ENCODE measurements at places on chromosomes 3 and 15. TPM values are rescaled to one million over a fixed set of nuclear protein-coding genes. Genes with fewer than 3 reads are reported as not detected.

Gene OPA1
- 81.2 TPM for total RNA-seq

Gene DUOX2
- not detected for total RNA-seq

GRCh38 chr15:73114064-73114463 is 61.8 kb downstream of the NEO1 start:
- no peak for DNase-seq

- peak; percentile 77 for DNase-seq
These were observed 12.3 kb upstream of the MFSD1 start for GRCh38 chr3:158789592-158789991.

GRCh38 chr3:126746395-126747177 is 42.5 kb downstream of the CHCHD6 start:
- peak; percentile 28 for DNase-seq

- DNase-seq = peak; percentile 65
These were observed 66.0 kb downstream of the CGNL1 start for GRCh38 chr15:57442335-57442734.

Gene KLHL6
- not detected for total RNA-seq

GRCh38 chr3:7683426-7683825 is 818.2 kb upstream of the LMCD1 start:
- peak; percentile 12 for DNase-seq

- DNase-seq = no peak
These were observed 979.1 kb downstream of the MCTP2 start for GRCh38 chr15:95210436-95210981.

DNA sequence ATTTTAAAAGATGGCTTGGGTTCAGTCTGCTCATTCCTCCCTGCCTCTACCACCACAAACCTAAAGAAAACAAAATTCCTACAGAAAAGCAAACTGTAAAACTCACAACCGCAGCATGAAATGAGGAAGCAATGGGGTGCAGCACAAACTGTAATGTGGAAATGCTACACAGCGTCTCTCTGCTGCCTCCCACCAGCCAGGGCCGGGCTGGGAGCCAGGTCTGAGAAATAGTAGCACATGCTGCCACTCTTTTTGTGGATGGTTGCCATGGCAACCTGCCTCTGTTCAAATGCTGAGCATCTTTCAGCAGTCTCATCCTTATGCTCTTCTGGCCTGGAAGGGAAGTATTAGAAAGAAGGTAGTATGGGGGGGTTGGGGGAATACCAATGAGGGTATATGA is 55.4 kb downstream of the EOMES start:
- DNase-seq = peak; percentile 64

DNA sequence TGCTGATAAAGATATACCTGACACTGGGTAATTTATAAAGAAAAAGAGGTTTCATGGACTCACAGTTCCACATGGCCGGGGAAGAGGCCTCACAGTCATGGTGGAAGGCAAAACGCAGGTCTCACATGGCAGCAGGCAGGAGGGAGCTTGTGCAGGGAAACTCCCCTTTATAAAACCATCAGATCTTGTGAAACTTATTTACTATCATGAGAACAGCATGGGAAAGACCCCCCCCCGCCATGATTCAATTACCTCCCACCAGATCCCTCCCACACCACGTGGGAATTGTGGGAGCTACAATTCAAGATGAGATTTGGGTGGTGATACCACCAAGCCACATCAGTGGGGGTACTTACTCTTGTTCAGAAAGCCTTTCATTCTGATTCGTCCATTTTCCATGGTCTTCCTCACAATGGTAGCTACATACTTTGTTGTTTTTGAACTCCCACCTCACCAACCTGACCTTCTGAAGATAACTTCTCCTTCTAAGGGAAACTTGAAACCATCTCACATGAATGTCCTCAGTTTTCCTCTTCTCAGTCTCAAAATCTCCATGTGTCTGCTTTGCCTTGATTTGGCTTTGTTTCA is 275.6 kb upstream of the PROK2 start:
- DNase-seq = no peak

Gene GSK3B
- total RNA-seq = 83.8 TPM

DNA sequence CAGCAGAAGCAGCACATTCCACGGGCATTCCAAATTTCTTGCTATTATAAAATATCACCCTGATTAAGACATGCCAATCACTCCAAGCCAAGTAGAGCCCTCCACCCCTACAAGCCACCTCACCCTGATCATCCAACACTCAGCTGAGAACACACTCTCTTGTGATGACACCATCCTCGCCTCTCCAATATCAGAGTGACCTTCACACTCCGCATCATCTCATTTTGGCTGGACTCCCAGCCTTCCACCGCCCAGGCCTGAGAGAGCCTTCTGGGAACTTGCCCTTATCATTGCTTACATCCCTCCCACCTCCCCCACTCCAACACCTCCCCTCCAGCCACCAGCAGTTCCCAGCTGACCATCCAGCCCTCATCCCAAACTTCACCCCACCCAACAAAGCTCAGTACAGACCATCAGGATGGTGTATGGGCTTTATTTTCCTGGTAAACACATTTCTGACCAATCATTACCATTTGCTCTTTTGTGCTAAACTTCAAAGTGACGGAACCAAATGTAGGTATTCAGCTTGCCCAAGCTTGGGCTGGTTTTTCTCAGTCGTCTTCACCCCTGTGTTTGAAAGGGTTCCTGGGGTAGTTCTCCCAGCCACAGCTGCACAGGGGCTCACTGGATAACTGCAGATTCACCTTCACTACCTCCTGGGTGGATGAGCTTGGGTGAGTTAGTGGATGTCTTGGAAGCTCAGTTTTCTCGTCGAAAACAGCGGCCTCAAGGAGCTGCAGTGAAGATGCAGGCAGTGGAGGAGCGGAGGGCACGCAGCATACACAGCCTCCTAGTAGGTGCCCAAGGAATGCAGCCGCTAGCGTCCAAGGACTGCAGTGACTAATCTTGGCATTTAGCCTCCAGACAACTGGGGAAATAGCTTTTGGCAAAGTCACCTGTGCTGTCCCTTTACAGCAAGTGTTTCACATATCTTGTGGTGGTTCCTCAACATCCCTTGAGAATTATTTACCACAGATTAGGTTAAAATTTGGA is 115.1 kb downstream of the LIPC start:
- DNase-seq = peak; percentile 94

- no peak for DNase-seq
These were observed 13.1 kb downstream of the BSN start for GRCh38 chr3:49567406-49567805.

Gene ADAMTS9
- total RNA-seq = 1.9 TPM

Gene DZIP1L
- 51.5 TPM for total RNA-seq

DNA sequence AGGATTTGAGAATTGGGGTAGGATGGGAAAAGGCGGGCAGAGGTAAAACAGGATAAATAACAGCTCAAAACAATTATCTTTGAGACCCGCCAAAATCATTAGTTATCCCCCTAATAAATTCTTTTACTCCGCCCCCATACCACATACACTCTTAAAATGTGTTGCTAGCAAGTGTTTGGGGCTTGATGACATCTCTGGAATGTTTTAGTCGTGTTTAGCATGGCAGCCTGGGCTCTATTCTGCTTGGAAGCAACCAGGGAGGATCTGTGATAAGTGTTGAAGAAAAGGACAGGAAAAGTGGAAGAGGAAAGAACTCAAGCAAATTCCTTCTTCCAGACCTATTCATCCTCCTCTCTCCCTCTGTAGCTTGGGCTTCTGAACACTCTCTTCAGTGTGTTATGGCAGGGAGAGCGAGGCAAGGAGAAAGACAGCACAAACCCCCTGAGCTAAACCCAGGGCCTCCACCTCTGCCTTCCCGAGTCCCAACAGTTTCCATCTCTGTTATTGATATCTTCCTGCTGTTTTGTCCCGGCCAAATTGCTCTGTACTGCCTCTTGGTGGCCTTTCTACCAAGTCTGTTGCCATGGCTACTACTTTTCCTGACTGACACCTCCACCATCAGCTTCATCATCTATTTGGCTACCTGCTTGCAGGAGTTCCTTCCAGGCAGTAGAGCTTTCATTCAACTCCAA is 135.8 kb downstream of the RPL22L1 start:
- DNase-seq = no peak

DNA sequence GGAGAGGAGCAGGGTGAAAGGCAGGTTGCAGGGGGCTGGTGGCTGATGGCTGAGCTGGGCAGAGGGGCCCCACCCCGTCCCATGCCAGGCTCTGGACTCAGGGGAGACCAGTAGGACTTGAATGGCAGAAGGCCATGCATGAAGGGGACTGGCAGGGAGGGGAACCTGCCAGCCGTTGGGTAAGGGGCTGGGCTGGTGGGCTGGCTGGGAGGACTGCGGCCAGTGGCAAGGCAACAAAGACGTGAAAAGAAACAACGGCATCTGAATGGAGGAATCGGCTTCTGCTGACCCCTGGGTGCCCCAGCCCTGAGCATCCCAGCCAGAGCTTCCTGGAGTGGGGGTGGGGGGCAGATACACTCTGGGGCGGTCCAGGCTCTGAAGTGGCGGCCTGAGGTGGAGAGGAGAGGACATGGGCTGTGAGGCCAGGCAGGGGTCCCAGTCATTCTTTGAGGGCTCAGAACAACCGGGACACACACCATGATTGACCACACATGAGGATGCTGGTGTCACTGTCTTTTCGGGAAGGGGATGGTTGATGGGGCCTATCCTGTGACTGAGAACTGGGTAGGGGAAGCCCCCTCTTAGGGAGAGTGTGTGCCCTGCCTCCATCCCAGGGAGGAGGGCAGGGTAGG is 11.7 kb downstream of the GLYCTK start:
- no peak for DNase-seq

Gene BHLHE40
- total RNA-seq = 53.5 TPM

GRCh38 chr15:89115547-89115946 is 27.3 kb downstream of the ABHD2 start:
- no peak for DNase-seq

- peak; percentile 87 for DNase-seq
These were observed 13.7 kb downstream of the CAND2 start for GRCh38 chr3:12810013-12810780.

DNA sequence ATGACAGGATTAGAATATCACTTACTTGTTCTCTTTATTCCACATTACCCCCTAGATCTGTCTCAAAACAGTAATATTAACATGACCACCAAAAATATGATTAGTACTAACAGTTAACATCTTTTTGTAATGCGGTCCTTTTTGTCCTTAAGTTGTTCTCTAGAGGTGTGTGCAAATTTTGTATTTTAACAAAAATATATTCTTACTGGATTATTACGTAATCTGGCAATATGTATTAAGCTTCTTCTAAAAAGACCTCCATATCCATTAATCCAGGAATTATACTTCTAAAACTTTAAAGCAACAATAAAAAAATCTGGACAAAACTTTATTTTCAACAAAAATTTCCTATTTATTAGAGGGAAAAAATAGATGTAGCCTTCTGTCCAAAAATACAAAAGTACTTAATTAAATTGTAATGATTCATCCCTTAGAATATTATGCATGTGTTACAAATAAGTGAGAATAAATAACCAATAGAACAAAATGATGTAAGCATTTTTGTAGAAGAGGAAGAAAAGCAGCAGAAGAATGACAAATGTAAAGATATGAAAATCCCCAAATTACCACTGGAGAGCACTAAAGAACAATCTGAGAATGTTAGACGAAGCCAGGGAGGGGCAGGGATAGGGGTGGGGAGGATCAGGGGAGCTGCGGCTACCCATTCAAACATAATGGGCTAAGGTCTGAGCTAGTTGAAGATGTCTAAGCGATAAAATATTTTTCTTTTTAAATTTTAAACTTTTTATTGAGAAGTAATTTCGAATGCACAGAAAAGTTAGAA is 945.6 kb downstream of the MCTP2 start:
- no peak for DNase-seq

DNA sequence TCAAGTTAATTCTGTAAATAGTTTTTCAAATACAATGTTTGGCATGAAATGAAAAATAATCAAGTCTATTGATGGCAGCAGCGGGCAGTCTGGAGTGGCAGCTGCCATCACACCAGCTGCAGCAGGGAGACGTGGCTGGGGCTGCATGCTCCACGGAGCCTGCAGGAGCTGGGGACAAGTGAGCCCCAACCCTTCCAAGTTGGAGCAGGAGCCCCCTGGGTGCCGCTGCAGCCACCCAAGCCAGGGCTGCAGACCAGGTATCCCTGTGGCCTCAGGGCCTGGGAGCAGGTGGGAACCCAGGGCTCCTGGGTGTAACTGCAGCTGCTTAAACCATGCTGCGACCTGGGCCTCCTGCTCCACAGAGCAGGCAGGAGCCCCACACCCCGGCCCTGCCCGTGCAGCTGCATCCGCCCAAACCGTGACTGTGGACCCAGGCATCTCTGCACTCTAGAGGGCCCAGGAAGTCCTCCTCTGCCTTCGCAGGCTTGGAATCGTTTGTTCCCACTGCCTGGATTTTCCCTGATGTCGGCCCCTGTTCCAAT is 257.4 kb downstream of the PLOD2 start:
- DNase-seq = no peak

DNA sequence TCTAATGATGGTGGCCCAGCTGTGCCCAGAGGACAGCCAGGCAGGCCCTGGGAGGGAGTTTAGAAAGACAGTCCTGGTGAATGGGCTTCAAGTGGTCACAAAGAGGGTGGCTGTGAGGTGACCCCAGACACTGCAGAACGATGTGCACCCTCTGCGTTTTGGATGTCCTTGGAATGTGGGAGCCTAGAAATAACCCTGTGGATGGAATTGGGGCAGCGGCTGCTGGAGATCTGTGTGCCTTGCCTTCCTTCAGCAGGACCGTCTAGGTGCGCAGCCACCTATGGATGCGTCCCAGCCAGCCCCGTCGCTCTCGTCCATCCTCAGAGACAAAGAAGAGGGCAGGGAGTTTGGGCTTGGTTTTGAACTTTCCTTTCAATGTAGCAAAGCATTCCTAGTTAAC is 46.5 kb downstream of the KLHL25 start:
- DNase-seq = no peak

Gene MESP2
- total RNA-seq = 0.32 TPM

GRCh38 chr15:26083896-26084295 is 220.8 kb upstream of the ATP10A start:
- no peak for DNase-seq

DNA sequence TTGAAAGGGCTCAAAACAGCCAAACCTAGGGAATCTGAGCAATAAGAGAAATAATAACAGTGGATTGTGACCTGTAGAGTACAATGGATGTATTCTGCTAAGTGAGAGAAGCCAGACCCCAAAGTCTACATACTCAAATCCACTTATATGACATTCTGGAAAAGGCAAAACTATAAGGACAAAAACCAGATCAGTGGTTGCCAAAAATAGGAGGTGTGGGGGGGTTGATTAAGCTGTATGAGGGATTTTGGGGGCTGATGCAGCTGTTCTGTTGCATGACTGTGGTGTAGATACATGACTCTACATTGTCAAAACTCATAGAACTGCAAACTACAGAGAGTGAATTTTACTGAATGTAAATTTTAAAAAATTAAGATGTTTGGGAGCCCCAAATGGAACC is 20.1 kb upstream of the CGNL1 start:
- no peak for DNase-seq

DNA sequence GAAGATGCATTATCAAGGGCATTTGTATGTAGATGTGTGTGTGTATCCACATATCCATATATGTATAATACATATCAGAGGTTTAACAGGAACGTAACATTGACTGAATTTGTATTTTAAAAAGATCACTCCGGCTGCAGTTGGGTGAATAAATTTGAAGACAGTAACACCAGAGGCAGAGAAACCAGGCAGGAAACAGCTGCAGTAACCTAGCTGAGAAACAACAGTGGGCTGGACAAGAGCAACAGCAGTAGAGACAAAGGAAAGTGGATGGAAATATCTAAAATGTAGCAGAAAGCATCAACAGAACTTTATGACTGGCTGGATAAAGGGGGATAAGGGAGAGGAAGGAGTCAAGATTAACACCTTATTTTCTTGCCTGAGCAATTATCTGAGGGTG is 68.3 kb upstream of the SETMAR start:
- DNase-seq = no peak

All from fibroblast of villous mesenchyme (primary cell).